ENCODE measurements at places on chromosomes 3 and 15.

GRCh38 chr3:46538803-46539442, 27.2 kb downstream of the LRRC2 start:
- DNase-seq = peak; percentile 73

DNA sequence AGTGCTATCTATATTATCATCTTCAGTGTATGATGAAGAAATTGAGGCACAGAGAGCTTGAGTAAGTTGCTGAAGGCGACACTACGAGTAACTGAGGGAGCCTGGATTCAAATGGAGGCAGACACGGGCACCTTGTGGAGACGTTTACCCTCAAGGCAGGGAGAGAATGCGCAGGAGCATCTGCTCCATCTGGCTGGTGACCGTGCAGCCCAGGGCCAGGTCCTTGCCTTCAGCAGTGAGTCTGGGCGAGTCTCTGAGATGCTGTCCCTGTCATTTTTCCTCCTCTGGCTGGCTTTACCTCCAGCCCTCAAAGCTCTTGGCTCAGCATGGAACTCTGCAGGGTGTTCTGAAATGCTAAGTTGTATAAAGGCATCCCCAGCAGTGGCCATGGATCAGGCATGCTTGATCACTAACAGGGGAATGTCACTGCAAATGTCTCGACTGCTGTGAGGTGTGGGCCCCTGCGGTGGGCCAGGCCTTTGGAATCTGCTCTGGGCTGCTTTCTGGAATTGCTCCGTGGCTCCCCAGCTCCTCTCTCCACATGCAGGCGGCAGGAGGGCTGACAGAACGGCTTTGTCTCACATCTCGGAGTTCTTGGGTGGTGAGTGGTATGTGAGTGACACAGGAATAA, 19.7 kb downstream of the SPSB4 start:
- DNase-seq = peak; percentile 33

DNA sequence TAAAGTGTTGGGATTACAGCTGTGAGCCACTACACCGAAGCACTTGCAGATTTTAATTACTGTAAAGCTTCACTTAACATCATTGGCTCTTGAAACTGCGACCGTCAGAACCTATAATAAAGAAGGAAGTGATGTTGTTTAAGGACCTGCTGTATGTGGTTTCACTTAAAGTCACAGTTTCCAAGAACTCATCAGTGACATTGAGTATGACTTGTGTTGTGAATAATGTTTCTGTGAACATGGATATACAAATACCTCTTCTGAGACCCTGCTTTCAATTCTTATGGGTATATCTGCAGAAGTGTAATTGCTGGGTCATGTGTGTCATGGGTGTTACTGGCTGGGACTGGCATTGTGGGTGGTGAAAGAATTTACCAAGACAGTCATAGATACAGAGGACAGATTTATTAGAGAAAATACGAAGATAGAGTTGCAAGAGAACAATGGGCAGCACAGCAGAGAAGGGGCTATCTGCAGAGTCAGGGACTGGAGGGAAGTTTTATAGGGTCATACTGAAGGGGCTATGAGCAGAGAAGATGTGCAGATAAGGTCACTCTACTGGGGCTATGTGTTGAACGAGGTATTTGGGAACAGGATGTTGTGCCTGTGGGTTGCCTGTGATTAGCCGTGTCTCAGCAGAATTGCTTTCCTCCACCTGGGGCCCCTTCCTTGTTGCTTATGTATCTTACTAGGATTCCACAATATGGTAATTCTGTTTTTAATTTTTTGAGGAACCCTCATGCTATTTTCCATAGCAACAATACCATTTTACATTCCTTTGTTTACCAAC, 4.5 kb downstream of the NDUFB5 start:
- no peak for DNase-seq

DNA sequence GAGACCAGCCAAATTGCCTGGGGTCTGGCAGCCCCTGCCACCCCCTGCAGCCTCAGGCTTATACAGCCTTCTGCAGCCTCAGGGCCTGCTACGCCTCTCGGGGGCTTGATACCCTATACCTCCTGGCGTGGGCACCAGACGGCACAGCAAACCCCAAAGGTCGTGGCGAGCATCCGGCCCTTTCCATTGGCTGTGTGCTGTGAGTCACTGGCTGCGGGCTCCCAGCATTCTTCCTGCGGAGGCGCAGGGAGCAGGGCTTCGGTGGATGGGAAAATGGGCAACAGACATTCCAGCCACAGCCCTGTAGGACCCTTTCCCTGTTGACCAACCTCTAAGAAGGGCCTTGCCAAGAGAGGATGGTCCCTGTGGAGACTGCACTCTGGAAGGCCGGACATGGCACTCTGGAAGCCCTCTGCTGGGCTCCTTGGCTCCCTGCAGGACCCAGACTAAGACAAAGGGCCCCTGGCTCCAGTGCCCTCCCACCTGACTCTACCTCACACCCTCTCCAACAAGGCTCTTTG, 59.6 kb downstream of the ITGA11 start:
- DNase-seq = no peak

- DNase-seq = no peak
These were observed 108.4 kb upstream of the SPATA12 start for GRCh38 chr3:56952061-56952460.

- DNase-seq = no peak
These were observed 304.2 kb upstream of the LMCD1 start for GRCh38 chr3:8197384-8197783.

DNA sequence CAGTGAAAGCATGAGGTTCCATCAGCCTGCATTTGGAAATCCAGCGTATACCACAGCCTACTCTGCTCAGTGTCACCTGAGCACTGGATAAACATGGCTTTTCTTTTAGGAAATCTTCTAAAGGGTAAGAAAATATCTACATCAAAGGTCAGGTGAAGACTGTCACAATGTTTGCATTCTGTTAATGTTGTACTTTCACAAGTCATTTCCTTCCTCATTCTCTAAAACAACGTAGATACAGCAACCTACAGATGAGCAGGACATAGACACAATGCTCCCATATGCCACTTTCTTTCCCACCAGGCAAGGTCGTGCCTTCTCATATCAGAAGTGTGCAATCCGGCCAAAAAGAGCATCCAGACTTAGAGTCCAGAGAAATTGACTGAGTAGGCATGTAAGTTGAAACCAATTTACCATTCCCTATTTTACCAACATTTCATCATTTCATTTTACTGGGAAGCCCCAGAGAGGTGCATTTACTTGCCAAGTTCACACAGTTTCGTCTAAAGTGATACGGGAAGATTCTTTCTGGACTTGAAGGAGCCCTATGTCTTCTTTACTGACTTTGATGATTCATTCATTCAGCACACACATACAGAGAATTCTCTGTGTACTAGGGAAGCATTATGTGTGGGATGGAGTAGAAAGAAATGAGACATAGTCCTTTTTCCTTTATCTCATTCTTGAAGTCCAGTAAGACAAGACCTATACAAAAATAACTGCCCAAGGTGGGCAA, 30.6 kb upstream of the LPP start:
- no peak for DNase-seq

GRCh38 chr15:47364230-47365141, 352.8 kb upstream of the SEMA6D start:
- DNase-seq = no peak

DNA sequence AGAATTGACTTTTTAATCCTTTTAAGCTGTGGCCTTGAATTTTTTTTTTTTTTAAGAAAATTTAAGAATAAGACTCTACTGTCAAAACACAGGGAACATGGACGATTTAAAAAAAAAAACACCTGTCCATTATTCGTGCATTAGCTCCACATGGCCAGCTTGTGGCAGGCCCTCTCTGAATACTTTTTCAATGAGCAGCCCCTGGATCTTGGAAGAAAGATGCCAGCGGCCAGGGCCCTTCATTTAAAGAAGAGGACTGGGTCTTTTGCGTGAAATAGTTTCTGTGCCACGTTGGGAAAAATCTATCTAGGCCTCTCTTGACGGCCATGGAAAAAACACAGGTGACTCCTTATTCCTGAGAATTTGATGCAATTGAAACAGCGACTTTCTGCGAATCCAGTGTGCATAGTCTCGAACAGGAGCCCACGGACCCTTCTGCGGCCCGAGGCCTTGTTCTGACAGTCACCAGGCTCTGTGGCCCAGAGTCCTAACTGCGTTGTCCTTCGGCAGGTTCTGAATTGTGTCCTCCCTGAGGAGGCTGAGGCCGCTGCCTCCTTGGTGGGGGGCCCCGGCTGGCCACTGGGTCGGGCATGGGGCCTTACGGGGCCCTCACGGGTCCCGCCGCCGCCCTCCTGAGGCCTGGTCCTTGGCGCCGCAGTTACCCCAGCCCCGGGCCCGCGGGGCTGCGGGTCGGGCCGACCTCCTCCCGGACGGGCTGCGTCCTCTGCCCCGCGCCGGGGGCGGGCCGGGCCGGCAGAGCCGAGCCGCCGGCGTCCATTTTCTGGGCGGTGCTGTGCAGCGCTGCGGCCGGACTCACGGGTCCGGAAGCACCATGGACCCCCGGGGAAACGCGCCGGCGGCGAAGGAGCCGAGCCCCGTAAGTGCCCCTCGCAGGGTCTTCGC, 33.5 kb downstream of the ZBTB38 start:
- DNase-seq = peak; percentile 85

DNA sequence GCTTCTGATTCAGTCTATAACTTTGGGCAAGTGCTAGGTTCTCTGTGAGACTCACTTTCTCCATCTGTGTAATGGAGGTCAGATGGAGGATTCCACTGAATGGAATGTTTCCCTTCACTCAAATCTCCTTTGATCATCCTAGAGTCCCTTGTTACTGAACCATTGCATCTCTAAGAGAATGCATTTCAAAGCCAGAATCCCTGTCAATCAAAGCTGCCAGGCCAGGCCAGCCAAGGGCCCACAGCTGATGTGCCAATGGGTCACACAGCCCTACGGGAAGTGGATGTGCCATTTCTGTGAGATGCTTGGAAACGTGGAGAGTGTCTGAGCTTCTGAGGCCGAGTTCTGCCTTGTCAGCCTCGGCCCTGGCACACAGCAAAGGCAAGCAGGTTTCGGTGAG, 32.4 kb downstream of the SCN5A start:
- no peak for DNase-seq

DNA sequence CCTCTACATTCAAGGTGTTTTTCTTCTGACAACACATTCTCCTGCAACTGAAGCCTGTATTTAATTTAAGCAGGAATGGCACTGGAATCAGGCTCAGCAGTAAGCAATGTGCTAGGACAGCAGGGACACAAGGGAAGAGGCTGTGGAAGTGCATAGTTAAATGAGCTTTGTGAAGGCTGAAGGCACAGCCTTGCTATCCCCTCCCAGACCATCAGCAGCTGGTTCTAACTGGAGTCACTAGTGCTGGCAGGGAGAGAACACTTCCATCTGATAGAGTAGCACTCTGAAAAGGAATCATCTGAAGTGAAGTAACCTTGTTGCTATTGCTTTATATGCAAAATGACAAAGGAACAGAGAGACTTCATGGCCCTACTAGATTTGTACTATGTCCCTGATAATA, 14.7 kb downstream of the UQCC5 start:
- no peak for DNase-seq

- DNase-seq = no peak
These were observed 6.3 kb upstream of the HES1 start for GRCh38 chr3:194129581-194130133.
